Endothelial cell (in vitro differentiated cells): ENCODE measurements at places on chromosomes 11 and 22. TPM values are rescaled to one million over a fixed set of nuclear protein-coding genes. Genes with fewer than 3 reads are reported as not detected.

The MTFP1 gene
- total RNA-seq = 30.2 TPM

- no peak overlapping the region for H3K27ac ChIP-seq
- peaks cover 34% of the 10 kb centered on the region for H3K27me3 ChIP-seq
- no peaks in the 10 kb centered on the region for H3K36me3 ChIP-seq
- H3K4me1 ChIP-seq = peaks cover 29% of the 10 kb centered on the region
Observed at GRCh38 chr11:57476757-57477506, 16.6 kb downstream of the RTN4RL2 start.

The SPI1 gene
- total RNA-seq = not detected

DNA sequence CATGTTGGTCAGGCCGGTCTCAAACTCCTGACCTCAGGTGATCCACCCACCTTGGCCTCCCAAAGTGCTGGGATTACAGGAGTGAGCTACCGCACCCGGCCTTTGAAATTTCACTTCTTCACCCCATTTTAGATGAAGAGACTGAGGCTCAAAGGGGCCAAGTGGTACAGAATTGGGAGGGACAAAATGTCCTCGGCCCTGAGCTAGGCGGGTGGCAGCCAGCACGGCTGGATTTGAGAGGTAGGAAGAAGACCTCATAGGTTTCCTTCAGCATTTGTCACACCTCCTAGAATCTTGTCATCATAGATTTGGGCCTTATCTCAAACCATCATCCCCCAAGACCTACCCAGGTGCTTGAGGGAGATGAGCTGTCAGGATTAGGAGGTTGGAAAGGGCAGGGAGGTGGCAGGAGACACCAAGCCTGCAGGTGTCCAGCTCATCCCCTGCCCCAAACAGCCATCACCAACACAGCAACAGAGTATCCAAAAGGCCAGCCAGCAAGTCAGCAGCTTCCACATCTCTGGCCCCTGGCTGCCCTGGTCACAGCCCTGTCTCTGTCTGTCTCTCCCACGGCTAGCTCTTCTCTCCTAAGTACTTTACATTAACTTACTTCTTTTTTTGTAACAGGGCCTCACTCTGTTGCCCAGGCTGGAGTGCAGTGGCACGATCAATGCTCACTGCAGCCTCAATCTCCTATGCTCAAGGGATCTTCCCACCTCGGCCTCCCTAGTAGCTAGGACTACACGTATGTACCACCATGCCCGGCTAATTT lies 11.2 kb upstream of the TMPRSS6 start:
- H3K4me3 ChIP-seq = no peak overlapping the region
- H3K36me3 ChIP-seq = no peaks in the 10 kb centered on the region

The APOBEC3H gene
- total RNA-seq = not detected

- no peak for DNase-seq
- H3K4me3 ChIP-seq = no peak overlapping the region
- H3K27me3 ChIP-seq = peaks cover 4% of the 10 kb centered on the region
- H3K36me3 ChIP-seq = no peaks in the 10 kb centered on the region
Observed at GRCh38 chr22:46998331-46998730, 235.9 kb downstream of the TBC1D22A start.

The DDX25 gene
- total RNA-seq = 7.5 TPM

GRCh38 chr11:128135451-128135850 lies 451.9 kb downstream of the ETS1 start:
- H3K4me3 ChIP-seq = no peak overlapping the region
- H3K4me1 ChIP-seq = peaks cover 5% of the 10 kb centered on the region
- no peaks in the 10 kb centered on the region for H3K36me3 ChIP-seq
- no peak for DNase-seq
- peaks cover 3% of the 10 kb centered on the region for H3K27me3 ChIP-seq
